Neural crest cell (in vitro differentiated cells): ENCODE measurements at places on chromosomes 5 and 9.

GRCh38 chr5:109962882-109963603, 273.3 kb downstream of the MAN2A1 start:
- no peak for DNase-seq

GRCh38 chr9:130627896-130628792, 36.2 kb upstream of the PRDM12 start:
- peak; percentile 36 for DNase-seq

DNA sequence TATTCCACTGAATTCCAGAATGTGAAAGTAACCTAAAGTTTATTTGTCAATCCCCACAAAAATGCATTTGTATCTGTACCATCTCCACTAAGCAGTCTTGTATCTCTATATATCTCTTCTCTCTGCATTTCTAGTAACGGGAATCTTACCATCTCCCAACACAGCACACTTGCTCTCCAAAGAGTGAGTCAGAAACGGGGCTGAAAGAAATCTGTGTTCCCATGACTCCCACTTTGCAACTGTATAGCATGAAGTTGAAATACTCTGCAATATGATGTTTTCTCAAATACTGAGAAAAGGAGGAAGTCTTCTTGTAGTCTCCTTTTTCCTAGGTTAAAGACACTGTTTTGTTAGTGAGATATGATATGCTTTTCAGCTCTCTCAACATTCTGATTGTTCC, 848.8 kb upstream of the ACO1 start:
- DNase-seq, result no peak

GRCh38 chr9:99400184-99400731, 178.2 kb downstream of the SEC61B start:
- DNase-seq, result no peak

GRCh38 chr9:21789541-21790037, 12.8 kb upstream of the MTAP start:
- DNase-seq, result peak; percentile 16

GRCh38 chr9:86925686-86926085, 21.6 kb downstream of the GAS1 start:
- no peak for DNase-seq

GRCh38 chr9:117528225-117528624, 113.4 kb upstream of the ASTN2 start:
- no peak for DNase-seq
